ENCODE measurements at places on chromosomes 7 and 10. TPM values are rescaled to one million over a fixed set of nuclear protein-coding genes. Genes with fewer than 3 reads are reported as not detected.

GRCh38 chr7:151339651-151340382 lies 1.8 kb upstream of the NUB1 start:
- peak overlapping the region; percentile 85 for H3K4me3 ChIP-seq
- no peaks in the 10 kb centered on the region for H3K36me3 ChIP-seq
- peaks cover 18% of the 10 kb centered on the region for H3K4me1 ChIP-seq
- no peaks in the 10 kb centered on the region for H3K27me3 ChIP-seq
- H3K27ac ChIP-seq = peak overlapping the region; percentile 59

DNA sequence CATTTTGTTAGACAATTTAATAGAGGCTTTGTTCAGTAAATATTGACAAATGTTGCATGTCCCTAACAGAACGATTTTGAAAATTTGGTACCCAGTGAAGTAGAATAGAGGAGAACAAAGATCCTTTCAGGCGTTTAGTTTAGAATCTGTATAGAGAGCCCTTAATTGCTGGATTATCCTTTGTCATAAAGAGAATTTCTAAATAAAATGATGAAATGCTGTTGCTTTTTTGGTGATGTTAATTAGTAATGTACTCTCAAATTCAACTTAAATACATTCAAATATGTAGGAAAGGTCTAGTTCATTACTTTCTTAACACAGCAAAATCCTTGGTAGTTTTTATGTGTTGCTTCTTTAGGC lies 1.2 kb downstream of the LUC7L2 start:
- H3K4me3 ChIP-seq = peak overlapping the region; percentile 98
- peak overlapping the region; percentile 99 for H3K27ac ChIP-seq
- peaks cover 31% of the 10 kb centered on the region for H3K4me1 ChIP-seq
- no peaks in the 10 kb centered on the region for H3K27me3 ChIP-seq
- no peak for DNase-seq
- H3K36me3 ChIP-seq = peaks cover 12% of the 10 kb centered on the region

DNA sequence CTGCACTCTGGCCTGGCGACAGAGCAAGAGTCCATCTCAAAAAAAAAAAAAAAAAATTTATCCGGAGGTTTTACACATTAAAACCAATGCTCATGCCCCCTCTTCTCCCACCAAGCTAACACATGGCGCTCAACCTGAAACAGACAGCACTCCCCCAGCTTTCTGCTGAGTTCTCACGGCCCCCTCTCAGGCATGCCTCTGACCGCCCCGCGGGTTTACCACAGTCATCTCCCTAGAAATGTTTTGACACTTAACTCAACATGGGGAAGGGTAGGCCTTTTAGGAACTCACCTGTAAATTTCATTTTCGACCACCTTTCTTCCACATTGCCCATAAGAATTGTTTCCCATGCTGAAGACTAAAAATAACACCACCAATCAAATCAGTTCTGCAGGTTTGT lies 9.3 kb downstream of the RCC1L start:
- no peak overlapping the region for H3K27ac ChIP-seq
- H3K36me3 ChIP-seq = peaks cover 14% of the 10 kb centered on the region
- no peak for DNase-seq
- no peaks in the 10 kb centered on the region for H3K27me3 ChIP-seq
- peaks cover 5% of the 10 kb centered on the region for H3K4me1 ChIP-seq

GRCh38 chr10:105650306-105650705 lies 1009.2 kb downstream of the SORCS3 start:
- H3K27me3 ChIP-seq = no peaks in the 10 kb centered on the region
- H3K4me3 ChIP-seq = no peak overlapping the region
- DNase-seq = no peak
- no peaks in the 10 kb centered on the region for H3K36me3 ChIP-seq
- no peak overlapping the region for H3K27ac ChIP-seq

DNA sequence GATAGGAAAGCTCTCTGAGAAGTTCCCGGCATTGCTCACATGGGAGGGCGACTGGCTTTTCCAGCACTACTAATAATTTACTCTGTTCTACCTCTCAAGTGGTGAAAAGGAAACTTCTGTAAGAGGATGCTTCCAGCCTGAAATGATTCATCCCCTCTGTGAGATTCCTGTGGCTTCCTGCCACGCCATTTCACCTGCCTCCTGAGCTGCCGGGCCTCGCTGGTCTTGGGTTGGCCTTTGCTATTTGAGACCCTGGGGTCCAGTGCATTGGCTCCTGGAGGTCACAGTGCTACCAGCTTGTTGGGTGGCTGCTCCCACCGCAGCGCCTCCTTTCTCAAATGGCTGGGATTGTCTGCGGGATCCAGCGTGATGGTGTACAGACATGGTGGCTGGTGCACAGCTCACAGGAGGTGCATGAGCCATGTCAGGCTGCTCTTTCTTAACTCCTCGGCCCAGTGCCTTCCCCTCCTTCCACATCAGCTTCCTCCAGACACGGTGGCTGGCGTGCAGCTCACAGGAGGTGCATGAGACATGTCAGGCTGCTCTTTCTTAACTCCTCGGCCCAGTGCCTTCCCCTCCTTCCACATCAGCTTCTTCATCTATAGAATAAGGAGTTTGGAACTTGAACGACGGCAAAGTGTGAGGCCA lies 42.9 kb upstream of the PCBD1 start:
- DNase-seq = no peak
- no peaks in the 10 kb centered on the region for H3K27me3 ChIP-seq
- H3K36me3 ChIP-seq = no peaks in the 10 kb centered on the region

GRCh38 chr7:112023786-112024185 lies 182.4 kb downstream of the DOCK4 start:
- no peak overlapping the region for H3K27ac ChIP-seq
- no peaks in the 10 kb centered on the region for H3K4me1 ChIP-seq
- no peaks in the 10 kb centered on the region for H3K27me3 ChIP-seq
- no peaks in the 10 kb centered on the region for H3K36me3 ChIP-seq
- H3K4me3 ChIP-seq = no peak overlapping the region
- DNase-seq = no peak

DNA sequence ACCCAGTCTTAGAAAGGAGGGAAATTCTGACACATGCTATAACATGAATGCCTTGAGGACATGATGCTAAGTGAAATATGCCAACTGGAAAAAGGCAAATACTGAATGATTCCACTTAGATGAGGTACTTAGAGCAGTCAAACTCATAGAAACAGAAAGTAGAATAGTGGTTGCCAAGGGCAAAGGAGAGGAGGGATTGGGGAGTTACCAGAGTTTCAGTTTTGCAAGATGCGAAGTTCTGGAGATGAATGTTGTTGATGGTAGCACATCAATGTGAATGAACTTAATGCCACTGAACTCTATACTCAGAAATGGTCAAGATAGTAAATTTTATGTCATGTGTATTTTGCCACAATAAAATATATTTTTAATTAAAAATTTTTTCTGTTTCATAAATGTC lies 38.9 kb downstream of the DRGX start:
- H3K4me3 ChIP-seq = no peak overlapping the region
- no peaks in the 10 kb centered on the region for H3K36me3 ChIP-seq
- no peak for DNase-seq
- H3K27me3 ChIP-seq = peaks cover 8% of the 10 kb centered on the region

DNA sequence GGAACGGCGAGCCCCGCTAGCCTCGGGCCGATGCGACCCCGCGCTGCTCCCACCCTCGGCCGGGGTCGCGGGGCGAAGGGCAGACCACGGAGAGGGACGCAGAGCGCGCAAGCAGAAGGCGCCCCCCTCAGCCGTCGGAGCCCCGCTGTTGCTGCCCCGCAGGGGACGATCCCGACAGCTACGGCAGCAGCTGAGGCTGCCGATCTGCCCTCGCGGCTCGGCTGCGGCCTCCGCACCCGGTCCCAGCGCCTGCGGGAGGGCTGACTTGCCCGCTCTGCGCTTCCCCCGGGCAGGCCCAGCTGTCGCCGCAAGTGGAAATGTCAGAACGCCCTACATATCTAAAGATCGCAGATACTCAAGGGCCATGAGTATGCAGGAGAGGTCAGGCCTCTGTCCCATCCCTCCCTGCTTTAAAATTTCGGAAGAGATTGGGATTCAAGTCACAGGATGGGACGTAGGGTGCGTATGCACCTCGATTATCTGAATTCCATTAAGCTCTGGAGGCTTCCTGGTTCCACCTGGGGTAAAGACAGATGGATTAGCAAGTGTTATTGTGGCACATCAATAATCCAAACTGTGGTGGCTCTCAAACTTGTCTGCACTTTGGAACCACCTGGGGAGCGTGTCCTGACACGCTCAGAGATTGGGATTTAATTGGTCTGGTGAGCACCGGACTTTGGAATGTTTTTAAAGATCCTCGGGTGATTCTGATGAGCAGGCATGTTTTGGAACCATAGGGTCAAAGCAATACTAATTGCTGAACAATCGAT lies at the start of gene CRPPA:
CRPPA (minus strand) TSS at position 206 of the 770 bp plus-strand sequence. CDS start 216 bp downstream, outside the sequence.
- H3K4me3 ChIP-seq = peak within 1 kb of the TSS; percentile 97
- no peaks in the 10 kb centered on the region for H3K27me3 ChIP-seq

DNA sequence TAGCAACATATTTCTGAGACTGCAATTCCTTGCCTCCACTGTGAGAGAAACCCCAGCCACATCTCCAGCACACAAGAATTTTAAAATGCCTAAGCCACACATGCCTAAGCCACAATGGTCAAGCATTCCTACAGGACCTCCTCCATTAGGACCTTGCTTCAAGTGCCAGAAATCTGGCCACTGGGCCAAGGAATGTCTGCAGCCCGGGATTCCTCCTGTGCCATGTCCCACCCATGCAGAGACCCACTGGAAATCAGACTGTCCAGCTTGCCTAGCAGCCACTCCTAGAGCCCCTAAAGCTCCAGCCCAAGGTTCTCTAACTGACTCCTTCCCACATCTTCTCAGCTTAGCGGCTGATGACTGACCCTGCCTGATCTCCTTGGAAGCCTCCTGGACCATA lies 117.5 kb downstream of the AHR start:
- no peak for DNase-seq
- H3K36me3 ChIP-seq = no peaks in the 10 kb centered on the region

- no peaks in the 10 kb centered on the region for H3K36me3 ChIP-seq
- H3K27me3 ChIP-seq = no peaks in the 10 kb centered on the region
- no peak overlapping the region for H3K27ac ChIP-seq
- no peak for DNase-seq
- no peak overlapping the region for H3K4me3 ChIP-seq
Measured at GRCh38 chr10:62662486-62662885, 142.0 kb upstream of the ADO start.

GRCh38 chr7:43232366-43232765 lies 119.9 kb downstream of the HECW1 start:
- H3K27me3 ChIP-seq = peaks cover 51% of the 10 kb centered on the region
- no peak for DNase-seq
- no peaks in the 10 kb centered on the region for H3K4me1 ChIP-seq
- H3K36me3 ChIP-seq = no peaks in the 10 kb centered on the region
- no peak overlapping the region for H3K4me3 ChIP-seq
- no peak overlapping the region for H3K27ac ChIP-seq

GRCh38 chr7:159061674-159062212 lies 82.9 kb downstream of the VIPR2 start:
- no peak overlapping the region for H3K4me3 ChIP-seq
- H3K27me3 ChIP-seq = no peaks in the 10 kb centered on the region
- no peak overlapping the region for H3K27ac ChIP-seq
- DNase-seq = no peak

DNA sequence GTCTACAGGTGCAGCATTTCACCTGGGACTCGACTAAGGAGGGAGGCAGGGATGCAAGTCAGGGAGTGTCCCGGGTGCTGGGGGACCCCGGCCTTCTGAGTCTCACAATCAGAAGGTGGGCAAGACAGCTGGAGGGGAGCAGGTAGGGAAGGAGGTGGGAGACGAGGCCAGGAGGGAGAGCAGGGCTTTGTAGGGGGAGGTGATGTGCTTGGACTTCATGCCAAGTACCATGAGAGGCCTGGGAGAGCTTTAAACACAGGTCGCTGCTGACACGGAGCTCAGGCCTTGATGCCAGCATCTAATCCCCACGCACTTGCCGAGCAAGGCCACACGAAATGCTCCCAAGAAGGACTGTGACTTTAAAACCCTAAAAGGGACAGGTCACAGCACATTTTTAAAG lies 244.7 kb downstream of the ADARB2 start:
- no peak for DNase-seq
- no peaks in the 10 kb centered on the region for H3K4me1 ChIP-seq
- no peaks in the 10 kb centered on the region for H3K36me3 ChIP-seq
- peaks cover 11% of the 10 kb centered on the region for H3K27me3 ChIP-seq
- H3K27ac ChIP-seq = no peak overlapping the region

GRCh38 chr10:126777714-126778113 lies 107.2 kb upstream of the C10orf90 start:
- H3K36me3 ChIP-seq = no peaks in the 10 kb centered on the region
- H3K27ac ChIP-seq = no peak overlapping the region
- H3K4me3 ChIP-seq = no peak overlapping the region

DNA sequence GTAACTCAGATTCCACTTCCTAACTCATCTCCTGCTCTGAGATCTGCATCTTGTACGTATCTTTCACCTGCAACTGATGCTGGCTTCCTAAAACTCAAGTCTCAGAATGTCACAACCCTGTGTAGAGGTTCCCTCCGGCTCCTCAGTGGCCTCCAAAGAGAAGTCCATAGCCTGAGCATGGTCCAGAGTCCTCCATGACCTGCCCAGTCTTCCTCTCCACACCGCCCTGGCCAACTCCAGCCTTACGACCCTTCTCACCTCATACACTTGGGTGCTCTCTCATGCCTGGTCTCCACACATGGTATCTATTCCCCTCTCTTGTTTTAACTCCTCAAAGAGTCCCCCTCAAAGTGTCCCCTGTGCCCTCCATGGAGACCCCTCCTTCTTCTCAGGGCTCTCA lies 41.9 kb downstream of the RAMP3 start:
- H3K27ac ChIP-seq = no peak overlapping the region
- peaks cover 22% of the 10 kb centered on the region for H3K4me1 ChIP-seq
- H3K4me3 ChIP-seq = no peak overlapping the region
- H3K36me3 ChIP-seq = no peaks in the 10 kb centered on the region
- peaks cover 24% of the 10 kb centered on the region for H3K27me3 ChIP-seq

DNA sequence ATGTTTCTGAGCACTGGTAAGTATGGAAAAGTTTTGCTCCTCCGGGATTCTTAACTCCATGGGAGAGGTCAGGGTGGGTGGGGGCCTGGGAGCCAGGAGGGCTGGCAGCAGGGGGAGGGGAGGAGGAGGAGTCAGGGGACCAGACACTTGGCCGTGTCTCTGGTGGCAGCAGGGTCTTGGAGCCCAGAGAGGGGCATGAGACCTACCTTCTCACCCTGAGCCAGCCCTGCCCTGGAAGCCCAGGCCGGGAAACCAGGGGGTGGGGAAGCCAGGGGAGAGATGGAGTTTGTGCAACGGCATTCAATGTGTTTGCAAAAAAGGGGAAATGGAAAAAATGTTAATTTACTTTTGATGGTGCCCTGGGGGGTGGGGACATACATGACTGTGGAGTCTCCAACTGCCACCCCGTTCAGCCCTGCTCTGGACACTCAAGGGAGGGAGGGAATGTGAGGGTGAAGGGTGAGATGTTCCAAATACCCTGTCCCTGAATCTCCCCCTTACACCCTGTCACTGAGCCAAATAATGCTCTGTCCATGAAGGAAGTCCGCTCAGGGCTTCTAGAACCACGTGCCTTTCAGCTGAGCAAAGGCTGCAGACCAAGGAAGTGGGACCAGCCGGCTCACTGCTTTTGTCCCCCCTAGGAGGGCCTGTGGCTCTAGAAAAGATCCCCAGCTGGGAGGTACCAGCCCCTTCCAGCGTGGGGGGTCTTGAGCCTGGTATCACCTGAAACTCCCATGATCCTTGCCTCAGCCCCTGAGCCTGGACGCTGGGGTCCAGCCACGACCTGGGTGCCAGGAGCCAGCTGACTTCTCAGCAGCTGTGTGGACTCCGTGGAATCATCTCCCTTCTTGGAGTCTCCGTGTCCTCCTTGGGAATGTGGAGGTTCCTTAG lies 48.3 kb downstream of the TMEM270 start:
- peaks cover 5% of the 10 kb centered on the region for H3K27me3 ChIP-seq
- no peaks in the 10 kb centered on the region for H3K4me1 ChIP-seq
- no peak overlapping the region for H3K4me3 ChIP-seq
- H3K27ac ChIP-seq = no peak overlapping the region
- DNase-seq = no peak

Gene PDZD7
- 0.62 TPM for total RNA-seq

Gene UPK3BL2
- 105 TPM for total RNA-seq

Gene ACSM6
- total RNA-seq = not detected

Gene AS3MT
- 0.43 TPM for total RNA-seq

Gene CALN1
- not detected for total RNA-seq

Gene ANKRD2
- total RNA-seq = not detected

Gene SEPTIN7
- 151 TPM for total RNA-seq

Gene OR2A14
- not detected for total RNA-seq
